ENCODE measurements at places on chromosomes 7 and 10.

DNA sequence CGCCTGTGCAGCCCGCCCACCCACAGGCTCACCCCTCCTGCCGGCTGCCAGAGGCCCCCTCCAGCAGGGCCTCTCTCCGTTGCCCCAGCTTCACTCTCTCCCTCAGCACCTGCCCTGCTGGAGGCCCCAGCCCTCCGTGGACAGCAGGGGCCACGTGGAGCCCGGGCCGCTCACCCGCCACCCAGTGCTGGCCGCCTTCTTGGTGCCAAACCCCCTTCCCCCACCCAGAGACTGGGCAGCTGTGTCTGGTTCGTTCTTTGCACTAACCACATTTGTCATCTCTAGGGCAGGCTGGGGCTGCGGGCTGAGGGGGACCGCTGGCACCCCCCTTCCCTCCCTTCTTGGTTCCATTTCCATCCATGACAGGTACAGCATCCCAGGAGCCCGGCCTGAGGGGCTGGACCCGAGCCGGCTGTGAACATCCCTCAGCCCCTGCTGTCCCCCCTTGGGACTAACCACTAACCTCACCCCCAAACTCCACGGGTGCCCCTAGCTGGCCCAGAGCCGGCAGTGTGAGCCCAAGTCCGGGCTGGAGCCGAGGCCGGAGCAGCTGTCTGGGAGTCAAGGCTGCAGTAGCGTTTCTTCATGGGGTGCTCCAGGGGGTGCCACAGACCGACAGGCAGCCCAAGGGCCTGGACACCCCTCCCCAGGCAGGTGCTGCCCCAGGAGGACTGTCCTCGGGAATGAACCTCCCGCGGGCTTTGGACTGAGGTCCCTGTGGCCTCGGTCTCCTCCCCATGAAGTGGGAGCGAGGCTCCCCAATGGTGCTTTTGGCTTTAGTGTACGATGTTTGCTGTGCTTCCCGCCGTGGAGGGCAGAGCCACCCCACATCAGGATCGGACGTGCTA lies 25.5 kb upstream of the AMZ1 start:
- no peak for DNase-seq

- DNase-seq = no peak
These were observed 504.4 kb downstream of the LRMDA start for GRCh38 chr10:75935650-75936400.

DNA sequence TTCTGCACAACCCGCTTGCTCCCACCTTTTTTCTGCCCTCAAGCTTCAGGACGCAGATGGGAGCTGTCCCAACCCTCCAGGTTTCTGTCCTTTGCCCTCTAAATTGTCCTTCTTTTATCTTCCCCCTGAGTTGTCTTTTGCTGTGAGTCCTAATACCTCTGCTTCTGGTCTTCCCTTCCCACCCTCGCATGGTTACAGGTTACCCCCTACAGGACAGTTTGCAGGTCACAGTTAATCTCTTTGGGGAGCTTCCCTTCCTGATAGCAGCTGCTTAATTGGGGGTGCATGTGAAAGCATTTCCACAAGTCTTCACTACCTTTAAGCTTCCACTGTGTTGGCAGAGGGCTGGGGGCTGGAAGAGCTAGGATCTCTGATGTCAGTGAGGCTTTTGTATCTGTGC lies 121.5 kb upstream of the CXCL12 start:
- no peak for DNase-seq

DNA sequence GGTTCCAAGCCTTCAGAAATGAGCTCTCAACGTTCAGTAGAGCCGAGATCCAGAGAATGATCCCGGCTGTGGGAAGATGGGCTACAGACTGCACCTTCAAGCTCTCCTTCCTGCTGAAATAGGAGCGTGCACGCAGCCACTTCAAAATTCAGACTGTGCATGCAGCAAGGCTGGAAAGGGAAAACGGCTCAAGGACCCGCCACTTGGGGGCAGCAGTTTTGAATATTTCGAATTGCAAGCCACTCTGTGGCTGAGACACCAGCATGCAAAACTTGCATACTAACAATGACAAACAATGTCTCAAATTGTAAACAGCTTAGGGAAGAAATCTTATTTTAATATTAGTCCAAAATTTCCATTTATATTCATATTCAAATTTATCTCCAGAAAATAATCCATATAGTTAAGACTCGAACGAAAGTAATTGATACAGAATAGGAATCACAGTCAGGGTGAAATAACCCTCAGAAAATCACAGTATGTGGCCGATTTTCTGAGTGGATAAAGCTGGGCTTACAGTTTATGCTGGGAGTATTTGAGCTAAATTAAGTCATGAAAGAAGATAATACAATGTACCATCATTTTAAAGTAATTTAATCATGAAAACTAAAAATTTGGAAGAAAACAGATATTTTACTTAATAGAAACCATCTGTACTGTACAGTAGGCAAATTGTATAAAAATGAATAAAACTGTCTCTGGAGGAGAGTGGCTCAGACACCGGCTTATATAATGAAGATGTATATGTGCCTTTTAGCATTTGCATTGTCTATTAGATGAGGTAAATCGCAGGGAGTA lies 137.9 kb upstream of the MKI67 start:
- no peak for DNase-seq

GRCh38 chr7:112056409-112056808 lies 149.8 kb downstream of the DOCK4 start:
- DNase-seq = no peak

DNA sequence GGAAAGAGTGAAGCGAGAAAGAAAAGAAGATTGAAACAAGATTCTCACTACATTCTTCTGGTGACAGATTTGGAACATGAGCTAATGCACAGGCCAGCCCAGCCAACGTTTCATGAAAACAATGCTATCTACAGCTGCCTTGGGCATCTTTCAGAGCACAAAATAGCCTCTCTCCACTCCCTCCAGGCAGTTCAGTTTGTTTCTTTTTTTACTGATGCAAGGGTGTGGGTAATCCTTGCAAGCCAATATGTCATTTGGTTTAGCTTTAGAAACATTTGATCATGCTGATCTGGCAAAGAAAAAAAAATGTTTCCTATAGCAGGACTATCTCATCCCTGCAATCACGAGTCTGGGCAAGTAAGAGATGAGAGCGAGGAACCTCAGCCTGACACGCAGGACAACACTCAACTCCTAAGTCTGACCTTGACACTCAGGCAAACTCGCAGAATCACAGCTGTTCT lies 35.9 kb downstream of the SVIL start:
- no peak for DNase-seq

GRCh38 chr7:85341121-85341520 lies 154.3 kb upstream of the SEMA3D start:
- no peak for DNase-seq

- no peak for DNase-seq
These were observed 38.0 kb downstream of the MARCHF5 start for GRCh38 chr10:92328993-92329392.

DNA sequence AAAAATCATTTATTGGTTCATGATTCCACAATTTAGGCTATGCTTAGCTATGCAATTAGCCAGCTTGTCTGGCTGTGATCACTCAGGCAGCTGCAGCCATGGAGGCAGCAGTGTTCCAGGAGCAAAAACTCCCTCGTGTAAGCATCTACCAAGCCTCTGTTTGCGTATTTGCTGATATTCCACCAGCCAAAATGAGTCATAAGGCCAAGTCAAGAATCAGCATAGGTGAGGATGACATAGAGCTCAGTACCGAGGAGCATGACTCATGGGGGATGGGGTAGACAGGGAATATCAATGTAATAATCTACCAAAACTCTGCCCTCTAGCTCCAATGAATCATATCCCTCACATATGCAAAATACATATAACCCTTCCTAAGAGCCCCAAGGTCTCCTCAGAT lies 63.3 kb downstream of the IMMP2L start:
- no peak for DNase-seq

DNA sequence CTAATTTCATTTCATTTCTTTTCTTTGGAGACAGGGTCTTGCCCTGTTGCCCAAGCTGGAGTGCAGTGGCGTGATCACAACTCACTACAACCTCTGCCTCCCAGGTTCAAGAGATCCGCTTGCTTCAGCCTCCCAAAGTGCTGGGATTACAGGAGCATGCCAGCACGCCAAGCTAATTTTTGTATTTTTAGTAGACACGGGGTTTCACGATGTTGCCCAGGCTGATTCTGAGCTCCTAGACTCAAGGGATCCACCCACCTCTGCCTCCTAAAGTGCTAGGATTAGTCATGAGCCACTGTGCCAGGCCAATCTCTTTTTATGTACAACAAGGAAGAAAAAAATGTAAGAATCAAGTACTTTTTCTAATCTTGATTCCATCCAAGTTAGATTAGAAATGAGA lies 10.7 kb upstream of the KMT2E start:
- DNase-seq = no peak

DNA sequence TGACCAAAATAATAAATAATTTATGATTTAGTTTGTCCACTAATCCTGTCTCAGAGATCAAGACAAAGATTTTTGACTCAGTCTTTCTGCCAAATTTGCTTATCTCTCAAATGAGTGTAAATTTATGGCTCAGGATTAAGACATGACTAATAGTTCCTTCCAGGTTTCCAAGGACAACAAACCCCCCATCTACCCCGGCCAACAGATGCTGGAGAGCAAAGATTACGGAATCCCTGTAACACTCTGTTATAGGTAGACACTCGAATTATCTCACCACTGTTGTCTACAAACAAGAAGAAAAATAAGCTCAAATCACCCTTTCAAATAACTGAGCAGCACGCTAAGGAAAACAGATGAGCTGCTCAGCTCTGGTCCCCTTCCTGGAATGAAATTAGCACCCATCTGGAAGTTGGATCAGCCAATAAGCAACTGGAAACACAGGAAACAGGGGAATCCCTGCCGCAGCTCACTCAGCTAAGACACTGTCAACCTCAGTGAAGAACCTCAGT lies 56.8 kb upstream of the SVIL start:
- DNase-seq = no peak

DNA sequence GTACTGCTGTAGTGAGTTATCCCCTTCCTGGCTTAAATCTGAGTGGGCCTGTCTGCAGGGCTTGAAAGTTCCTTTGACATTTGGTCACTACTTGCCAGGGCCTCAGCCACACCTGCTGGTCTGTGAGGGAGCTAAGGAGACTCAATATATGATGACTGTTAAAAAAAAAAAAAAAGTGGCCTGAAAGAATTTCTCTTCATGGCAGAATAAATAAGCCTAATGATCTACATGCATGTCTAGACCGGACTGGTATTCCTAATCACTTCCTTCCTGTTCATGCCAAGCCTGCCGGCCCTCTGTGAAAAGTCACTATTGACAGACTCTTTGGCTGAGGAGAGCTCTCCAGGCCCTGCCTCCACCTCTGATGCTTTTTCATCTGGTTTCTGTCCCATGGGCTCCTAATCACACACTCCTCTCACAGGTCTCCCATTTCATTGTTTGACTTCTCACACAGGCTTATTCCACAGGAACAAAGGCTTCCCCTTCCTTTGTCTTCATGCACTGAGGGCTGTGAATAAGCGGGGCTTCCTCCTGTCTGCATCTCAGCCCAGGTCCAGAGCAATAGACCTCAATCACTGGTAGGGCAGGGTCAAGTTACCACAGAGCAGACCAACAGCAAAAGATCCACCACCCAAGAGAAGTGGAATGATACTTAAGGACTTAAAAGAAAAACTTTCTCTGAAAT lies 99.1 kb upstream of the SEC61G start:
- no peak for DNase-seq

GRCh38 chr7:80636709-80637108 lies 1.7 kb upstream of the CD36 start:
- DNase-seq = no peak

GRCh38 chr10:22481687-22482539 lies 136.6 kb downstream of the SPAG6 start:
- DNase-seq = no peak

DNA sequence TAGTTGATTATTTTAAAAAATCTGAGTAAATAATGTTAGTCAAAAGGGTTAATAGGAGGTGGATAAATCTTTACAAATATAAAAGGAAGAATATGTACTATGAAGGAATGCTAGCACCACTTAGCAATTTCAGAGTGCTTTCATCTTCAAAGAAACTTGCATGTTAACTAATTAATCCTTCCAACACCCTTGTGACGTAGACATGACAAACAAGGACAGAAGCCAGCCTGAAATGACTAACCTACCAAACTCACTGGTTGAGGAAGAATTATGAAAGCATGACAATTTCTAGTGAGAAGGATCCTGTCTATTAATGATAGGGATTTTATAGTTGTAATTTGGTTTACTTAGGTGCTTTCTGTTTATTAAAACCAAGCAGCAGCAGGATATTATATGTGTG lies 468.0 kb upstream of the FZD8 start:
- no peak for DNase-seq

DNA sequence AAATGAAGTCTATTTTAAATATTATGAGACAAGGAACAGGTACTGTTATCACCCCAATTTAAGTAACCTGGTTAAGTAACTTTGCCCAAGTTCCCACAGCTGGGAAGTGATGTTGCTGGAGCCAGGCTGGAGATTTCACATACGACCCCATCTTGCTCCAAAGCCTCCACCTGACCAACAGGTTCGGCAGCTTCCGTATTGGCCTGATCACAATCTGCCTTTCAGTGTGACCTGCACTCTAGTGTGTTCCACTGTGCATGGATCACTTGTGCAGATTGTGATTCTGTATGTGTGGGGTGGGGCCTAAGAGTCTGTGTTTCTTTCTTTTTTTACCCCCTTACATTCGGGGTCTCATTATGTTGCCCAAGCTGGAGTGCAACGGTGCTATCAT lies 66.1 kb downstream of the PRTFDC1 start:
- no peak for DNase-seq

DNA sequence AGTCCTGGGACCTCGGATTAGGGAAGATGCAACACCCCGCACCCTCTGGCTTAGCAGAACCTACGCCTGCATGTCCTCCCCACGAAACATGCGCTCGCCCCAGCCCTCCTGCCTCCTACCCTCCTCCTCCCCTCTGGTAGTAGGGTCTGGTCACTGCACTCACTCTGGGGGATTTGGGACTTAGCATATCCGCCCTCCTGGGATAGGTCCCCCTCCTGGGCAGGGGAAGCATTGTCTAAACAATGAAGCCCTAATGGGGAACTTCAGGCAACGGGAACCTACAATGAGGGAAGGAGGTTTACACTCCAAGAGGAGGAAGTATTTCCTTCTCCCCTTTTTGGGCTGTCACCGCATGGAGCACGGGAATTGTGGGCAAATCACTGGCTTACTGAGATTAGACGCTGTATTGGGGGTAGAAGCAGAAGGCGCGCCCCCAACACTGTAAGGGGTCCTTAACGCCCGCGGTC lies 892 bp downstream of the CRHR2 start:
- no peak for DNase-seq

DNA sequence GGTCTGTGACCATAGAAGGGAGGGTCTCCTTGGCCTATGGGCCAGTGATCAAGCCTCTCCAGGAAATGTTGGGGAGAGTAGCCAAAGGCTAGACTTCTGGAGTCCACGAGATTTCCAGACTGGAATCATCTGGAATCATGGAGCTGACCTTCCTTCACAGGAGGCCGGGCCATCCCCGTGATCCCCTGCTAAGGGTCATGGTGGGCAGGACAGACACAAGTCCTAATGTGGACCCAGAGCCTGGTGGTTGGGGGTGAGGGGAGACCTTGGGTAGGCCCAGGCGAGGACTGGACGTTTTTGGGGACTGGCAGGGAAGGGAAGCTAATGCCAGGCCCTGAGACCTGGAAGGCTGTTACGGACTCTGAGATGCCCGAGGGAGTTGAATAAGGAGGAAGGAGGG lies 9.8 kb upstream of the GRID1 start:
- DNase-seq = no peak

Measured in cortex of kidney (tissue), 1 donor.